ENCODE measurements at places on chromosomes 4 and X.

DNA sequence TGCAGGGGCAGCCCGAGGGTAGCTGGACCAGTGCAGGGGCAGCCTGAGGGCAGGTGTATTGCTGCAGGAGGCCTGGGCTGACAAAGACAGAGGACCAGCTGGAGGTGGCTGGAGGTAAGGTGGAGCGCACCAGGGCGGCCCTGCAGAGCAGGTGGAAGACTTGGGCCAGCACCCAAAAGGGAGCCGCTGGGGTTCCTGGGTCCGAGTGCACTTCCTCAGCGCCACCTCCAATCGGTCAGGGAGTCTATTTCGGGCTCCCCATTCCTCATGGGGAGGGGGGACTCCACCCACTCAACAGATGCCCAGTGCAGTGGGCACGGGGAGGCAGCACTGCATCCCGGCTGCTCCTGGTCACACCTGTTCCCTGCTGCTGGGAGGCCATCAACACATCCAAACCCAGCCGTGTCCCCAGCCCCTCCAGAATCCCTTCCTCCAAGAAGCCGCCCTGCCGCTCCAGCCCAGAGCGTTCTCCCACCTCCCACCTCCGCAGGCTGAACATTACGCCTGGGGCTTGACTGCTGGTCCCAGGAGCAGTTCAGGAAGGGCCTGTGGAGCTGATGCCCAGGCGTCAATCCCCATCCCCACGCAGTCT, 1.5 kb downstream of the LRPAP1 start:
- peak; percentile 34 for DNase-seq

DNA sequence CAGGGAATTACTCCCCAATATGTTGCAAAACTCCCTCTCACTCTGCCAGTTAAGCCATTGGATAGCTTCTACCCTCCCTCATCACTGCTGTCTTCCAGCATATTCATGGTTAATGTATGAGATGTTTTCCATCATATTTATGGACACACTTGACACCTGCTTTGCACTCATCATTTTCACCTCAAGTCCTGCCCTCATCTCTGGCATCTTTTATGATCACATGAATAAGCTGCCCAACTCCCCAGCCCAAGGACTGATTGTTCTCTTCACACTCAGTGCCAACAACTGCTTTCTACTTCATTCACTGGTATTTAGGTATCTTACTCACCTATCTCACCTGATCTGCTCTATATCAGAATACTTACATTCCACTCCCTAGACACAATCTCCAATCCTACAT, 131.1 kb upstream of the TTC29 start:
- DNase-seq: no peak

GRCh38 chr4:48337731-48338130, 3.6 kb upstream of the SLAIN2 start:
- DNase-seq: no peak

GRCh38 chr4:150590631-150591030, 8.7 kb downstream of the MAB21L2 start:
- DNase-seq: no peak

DNA sequence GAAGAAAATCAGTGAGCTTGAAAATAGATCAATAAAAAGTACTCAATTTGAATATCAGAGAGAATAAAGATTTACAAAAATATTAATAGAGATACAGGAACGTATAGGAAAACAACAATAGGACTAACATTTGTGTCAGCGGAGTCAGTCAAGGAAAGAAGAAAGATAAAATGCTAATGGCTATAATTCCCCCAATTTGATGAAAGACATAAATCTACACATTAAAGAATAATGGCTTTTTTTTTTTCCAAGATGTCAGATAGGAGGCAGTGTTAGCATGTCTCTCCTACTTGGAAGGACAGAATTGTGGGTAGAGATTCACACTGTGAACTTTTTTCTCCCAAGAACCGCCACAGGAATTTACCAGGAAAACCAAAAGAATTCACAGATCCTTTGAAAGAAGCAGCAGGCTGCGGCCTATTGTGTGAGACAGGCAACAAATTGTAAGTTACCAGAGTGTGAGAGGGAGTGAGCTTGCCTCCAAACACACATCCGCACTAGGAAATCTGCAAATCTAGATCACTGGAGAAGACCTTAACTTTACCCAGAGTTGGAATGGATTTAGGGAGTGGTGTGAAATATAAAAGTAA, 249.9 kb downstream of the PRDM5 start:
- DNase-seq: no peak

DNA sequence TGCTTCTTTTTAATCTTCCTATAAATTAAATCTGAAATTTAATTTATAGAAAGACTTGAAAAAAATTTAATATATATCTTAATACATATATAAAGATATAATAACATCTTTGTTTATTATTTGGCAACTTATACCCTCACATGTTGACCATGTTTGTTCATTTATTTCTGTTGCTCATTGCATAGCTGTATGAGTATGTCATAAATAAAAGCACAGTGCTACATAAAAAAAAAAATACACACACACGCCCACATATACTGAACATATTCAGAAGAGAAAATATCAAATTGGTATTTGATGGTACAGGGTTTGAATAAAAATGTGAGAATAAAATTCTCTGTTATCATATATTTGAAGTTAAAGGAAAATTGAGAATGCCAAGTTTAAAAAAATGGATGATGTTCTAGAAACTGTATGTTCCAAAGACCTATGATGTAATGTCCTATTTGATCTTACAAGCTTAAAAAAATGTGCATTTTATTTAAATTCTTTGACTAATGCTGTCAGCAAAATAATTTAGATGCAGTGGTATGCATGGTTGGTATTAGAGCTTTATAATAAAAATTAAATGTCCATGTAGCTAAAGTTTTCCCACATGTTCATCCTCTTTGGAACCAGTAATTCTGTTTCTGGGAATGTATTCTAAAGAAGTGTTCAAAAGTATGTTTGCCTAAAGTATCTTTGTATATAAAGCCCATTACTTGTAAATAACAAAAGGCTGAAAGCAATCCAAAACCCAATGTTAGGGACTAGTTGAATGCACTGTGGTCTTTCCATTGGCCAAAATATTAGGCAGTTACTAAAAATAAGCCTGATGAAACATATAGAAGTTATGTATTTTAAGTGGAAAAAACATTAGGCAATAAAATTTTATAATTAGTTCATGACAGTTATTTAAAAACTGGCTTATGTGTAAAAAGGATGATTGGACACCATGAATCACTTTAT, 12.9 kb downstream of the TMEM184C start:
- DNase-seq: no peak

DNA sequence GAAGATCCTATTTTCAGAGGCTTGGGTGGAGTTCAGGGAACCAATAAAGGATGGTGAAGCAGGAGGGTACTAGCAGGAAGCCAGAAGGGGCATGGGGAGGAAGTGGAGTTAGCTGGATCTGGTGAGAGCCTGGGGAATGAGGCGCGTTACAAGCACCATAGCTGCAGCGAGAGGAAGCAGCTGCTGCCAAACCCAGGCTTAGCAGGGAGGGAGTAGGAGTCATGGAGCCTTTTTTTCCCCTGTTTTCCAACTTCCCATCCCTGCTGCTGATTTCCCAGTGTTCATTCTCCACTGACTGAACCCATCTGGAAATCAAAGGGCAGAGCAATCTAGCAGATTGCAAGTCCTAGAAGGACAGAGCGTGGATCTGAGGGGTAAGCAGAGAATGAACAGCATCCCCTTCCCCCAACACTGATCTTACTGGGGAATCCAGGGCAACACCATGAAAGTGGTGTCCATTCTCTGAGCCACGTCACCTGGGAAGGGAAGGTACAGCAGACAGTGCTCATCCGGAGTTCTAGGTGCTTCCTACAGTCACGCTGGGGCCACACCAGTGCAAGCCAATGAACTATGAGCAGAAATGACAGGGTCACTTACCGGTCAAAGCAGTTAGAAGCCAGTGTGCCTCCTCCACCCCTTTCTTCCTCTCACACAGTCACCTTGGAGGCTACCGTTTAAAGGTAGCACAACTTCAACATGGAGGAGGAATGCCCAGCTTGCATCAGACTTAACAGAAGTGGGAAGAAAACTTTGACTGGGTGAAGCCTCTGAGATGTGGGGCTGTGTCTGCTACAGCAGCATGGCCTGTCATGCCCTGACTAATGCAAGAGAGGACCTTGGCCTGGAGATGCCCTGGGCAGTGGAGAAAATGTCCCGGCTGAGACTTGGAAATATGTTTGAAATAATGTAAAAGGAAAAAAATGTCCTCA, 36.7 kb downstream of the SMIM20 start:
- no peak for DNase-seq

- DNase-seq: peak; percentile 91
These were observed at the start of gene DGKQ for GRCh38 chr4:973431-974397. Gene DGKQ, minus strand, starts transcription at chr4:973569. Its CDS starts 87 bp downstream, at chr4:973482.

GRCh38 chr4:174358829-174359228, 75.1 kb downstream of the CEP44 start:
- DNase-seq: no peak

DNA sequence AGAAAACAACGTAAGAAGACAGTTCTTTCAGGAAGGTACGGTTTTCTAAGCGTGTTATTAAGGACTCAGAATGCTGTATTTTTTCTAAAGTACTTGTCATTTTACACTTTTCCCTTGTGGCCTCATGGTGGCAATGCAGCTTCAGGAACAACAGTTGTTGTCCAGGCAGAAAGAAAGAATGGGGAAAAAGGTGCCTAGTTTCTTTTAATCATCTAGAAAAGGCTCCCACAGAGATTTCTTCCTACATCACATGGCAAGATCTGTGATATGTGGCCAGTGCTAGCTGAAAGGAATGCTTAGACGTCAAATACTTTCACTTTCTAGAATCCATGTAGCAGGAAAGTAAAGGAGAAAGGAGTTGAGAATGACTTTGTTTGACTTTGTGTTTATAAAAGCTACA, 49.0 kb upstream of the TRAM1L1 start:
- DNase-seq: no peak

- DNase-seq: no peak
These were observed 11.9 kb downstream of the CA5B start for GRCh38 chrX:15749642-15750610.

- DNase-seq: no peak
These were observed 3.2 kb downstream of the CTSO start for GRCh38 chr4:155950461-155950860.

GRCh38 chr4:26273616-26273980, 47.2 kb upstream of the RBPJ start:
- DNase-seq: peak; percentile 12

DNA sequence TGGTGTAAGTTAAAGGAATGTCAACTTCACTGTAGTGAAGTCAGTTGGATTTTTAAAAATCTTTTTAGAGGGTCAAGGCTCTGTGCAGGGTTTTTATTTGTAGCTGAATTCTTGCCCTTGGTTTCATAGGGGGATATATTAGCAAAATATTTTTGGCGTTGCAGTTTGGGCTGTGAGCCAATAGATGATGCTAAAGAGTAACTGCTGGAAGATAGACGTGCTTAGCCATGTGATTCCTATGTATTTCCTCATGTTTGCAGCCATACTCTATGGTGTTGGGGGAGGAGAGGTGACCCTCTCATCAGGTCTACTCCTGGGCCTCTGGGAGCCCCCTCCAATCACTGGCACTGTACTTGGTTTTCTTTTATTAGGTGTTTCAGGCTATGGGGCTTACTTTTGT, 246.7 kb upstream of the ARHGAP24 start:
- no peak for DNase-seq

DNA sequence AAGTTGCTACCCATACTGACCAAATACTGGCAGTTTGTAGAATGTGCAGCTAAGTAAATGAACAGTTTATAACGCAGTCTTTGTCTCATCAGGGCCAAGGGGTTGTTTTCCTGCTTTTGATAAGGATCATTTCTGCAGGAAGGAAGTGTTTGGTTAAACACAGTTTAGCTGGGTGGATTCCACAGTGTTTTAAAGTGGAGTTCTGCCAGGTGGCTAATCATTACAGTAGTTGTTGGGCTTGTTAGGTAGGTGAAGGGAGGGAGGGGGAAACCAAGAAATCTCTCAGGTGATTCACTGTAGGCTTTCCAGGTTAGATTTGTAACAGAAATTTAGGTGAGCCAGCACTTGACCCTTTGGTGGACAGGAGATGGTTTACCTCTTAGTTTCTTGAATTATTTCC, 58.1 kb downstream of the FNIP2 start:
- DNase-seq: no peak

- DNase-seq: no peak
These were observed 508.1 kb downstream of the STIM2 start for GRCh38 chr4:27368781-27369180.

DNA sequence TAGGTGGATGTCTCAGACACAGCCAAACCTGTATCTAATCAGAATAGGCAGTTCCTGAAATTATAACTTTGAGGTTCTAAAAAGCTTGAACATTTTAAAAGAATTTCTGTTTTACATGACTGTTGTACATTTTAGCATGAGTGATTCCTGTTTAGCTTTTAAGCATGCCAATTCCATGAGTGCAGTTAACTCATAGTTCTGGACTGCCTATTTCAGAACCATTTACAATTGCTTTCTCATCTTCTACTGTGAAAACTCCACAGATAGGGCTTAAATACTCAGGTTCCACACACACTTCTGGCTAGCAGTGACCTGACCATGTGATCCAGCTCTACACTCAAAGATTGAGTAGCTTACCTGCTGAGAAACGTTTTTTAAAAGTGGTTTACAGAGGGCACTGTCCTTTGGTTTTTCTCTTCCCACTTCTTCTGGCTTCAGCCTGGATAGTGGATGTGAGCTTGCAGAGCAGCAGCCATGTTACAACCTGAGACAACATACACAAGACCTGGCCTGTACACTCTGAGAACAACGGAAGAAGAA, 280.8 kb downstream of the ANKRD50 start:
- no peak for DNase-seq

GRCh38 chr4:162683659-162684370, 482.9 kb downstream of the NAF1 start:
- no peak for DNase-seq

DNA sequence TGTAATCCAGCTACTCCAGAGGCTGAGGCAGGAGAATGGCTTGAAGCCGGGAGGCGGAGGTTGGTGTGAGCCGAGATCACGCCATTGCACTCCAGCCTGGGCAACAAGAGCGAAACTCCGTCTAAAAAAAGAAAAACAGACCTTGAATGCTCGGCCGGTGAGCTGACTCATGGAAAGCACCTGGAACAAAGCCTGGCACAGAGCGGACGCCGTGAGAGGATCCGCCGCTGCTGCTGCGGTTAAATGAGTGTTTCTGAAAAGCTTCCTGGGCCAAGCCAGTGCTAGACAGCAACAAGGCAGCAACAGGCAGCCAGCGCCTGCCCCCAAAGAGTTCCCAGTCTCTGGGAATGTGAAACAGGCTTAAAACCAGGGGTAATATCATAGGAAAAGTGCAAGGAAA, 186.4 kb downstream of the AFAP1 start:
- no peak for DNase-seq

DNA sequence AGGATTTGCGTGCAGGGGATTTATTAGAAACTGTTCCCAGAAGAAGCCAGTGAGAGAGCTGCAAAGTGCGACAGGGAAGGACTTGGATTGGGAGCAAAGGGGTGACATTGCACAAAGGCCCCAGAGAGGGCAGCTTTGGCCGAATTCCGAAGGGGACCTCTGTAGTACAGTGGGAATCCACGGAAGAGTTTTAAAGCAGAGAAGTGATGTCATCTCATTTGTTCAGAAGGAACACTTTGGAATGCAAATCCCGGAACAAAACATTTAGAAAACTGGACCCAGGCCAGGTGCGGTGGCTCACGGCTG, 71.7 kb downstream of the FAM184B start:
- DNase-seq: no peak

- DNase-seq: no peak
These were observed 27.3 kb downstream of the TMEM184C start for GRCh38 chr4:147644471-147644870.

GRCh38 chrX:3370656-3371055, 24.2 kb upstream of the MXRA5 start:
- DNase-seq: no peak

GRCh38 chr4:116702949-116703348, 382.4 kb downstream of the TRAM1L1 start:
- DNase-seq: no peak
